Heart right ventricle (tissue), 16 donors: ENCODE measurements at places on chromosomes 11 and 22. TPM values are rescaled to one million over a fixed set of nuclear protein-coding genes. Genes with fewer than 3 reads are reported as not detected.

Gene VWCE
- 0.51 TPM for total RNA-seq

DNA sequence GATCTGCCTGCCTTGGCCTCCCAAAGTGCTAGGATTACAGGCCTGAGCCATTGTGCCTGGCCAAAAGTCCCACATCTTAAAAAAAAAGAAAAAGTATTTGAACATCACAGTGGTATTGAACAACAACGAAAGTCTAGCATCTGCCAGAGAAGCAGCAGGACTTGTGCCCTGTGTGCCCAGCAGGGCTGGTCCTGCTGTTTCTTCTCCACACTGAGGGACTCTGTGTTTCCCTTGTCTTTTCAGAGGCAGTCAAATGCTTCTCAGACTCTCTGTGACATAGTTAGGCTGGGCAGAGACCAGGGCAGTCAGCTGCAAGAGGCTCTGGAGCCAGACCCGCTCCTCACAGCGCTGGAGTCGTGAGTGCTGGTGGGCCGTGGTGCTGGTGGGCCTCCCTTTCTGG lies 56.2 kb downstream of the SBF1 start:
- DNase-seq: no peak

GRCh38 chr11:12802418-12803085 lies 128.3 kb downstream of the TEAD1 start:
- DNase-seq: peak; percentile 54

GRCh38 chr11:94895971-94896370 lies 77.4 kb downstream of the CWC15 start:
- no peak for DNase-seq

DNA sequence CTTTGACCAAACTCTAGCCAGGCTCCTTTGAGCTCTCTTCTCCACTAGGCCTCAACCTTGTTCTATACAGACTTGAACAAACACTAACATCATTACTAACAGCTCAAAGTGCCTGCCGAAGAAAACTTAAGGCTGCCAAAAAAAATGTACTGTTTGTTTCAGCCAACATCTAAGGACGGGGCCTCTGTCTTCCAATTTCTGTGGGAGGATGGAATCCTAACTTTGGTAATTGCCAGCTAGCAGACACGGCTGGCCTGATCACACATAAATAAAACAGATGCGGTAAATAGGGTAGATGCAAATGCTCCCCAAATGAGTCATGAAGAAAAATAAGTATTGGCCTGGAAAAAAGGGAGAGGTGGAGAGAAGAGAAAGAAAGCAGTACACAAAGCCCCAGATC lies 394.3 kb downstream of the TMEM135 start:
- DNase-seq: no peak

- no peak for DNase-seq
These were observed 17.9 kb downstream of the GNAZ start for GRCh38 chr22:23088199-23088604.
